Lung (tissue), 17 donors: ENCODE measurements at places on chromosomes 16 and 17. TPM values are rescaled to one million over a fixed set of nuclear protein-coding genes. Genes with fewer than 3 reads are reported as not detected.

DNA sequence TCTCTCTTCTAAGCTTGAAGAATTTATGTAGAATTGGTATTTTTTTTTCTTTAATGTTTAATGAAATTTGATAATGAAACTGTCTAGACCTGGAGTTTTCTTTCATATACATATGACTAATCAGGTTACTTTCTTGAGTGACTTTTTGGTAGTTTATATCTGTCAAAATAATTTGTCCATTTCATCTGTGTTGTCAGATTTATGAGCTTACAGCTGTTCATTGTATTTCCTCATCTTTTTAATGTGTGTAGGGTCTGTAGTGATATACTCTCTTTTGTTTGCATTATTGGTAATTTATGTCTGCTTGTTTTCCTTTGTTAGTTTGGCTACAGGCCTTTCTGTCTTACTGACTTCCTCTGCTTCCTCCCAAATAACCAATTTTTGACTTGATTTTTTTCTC is 55.7 kb downstream of the TAOK1 start:
- DNase-seq = no peak

DNA sequence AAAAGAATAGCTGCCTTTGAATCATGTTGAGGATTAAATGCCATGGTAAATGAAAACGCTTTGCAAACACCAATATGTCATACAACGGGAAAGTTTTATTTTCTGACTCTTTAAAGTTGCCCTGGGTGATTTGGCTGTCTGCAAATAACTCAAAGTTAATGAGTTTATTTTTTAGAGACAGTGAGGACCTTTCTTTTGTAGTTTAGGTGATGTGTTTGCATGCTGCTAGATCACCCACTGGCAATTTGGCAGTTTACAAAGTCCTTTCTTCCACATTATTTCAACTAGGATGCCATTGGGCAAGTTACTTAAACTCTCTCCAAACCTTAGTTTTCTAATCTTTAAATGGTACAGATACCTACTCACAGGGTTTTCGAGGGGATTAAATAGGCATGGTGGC is 37.8 kb downstream of the GDE1 start:
- no peak for DNase-seq

DNA sequence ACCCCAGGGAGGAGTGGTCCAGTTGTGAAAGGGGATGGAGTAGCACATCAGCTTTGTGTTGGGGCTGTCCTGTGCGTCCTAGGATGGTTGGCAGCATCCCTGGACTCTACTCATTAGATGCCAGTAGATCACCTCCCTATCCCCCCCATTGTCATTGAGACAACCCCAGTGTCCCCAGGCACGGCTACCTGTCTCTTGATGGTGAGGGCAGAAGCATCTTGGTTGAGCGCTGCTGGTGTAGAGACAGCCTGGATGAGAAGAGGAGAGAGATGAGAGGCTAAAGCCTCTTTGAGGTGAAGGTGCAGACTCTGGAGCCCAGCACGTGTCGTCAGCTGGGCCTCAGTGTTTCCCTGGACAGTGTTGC is 55.4 kb downstream of the TNFRSF13B start:
- no peak for DNase-seq

- no peak for DNase-seq
These were observed 116.7 kb downstream of the CCDC182 start for GRCh38 chr17:57628421-57628820.

DNA sequence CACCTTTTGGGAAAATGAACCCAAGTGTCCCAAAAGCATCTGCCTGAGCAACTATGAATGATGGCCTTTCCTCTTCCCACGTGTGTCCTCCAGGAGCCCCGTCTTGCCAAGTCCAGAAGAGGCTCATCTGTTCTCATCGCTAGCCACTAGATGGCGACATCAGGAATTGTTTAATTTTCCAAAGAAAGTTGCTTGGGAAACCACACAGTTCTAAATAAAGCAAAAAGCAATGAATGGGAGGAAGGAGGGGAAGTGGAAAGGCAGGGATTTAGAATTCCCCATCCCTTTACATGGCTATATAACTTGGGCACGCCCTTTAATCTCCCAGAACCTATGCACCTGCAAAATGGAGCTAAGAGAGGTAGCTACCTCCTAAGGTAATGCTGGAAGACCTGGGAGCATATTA is 9.0 kb upstream of the CDH5 start:
- DNase-seq = peak; percentile 96

SLC13A2 gene
- 0.15 TPM for total RNA-seq

GRCh38 chr16:30010844-30011713 is at the start of gene DOC2A:
TSS of gene DOC2A (minus strand) at chr16:30011027. CDS start at chr16:30010222, 805 bp downstream.
- no peak for DNase-seq

DNA sequence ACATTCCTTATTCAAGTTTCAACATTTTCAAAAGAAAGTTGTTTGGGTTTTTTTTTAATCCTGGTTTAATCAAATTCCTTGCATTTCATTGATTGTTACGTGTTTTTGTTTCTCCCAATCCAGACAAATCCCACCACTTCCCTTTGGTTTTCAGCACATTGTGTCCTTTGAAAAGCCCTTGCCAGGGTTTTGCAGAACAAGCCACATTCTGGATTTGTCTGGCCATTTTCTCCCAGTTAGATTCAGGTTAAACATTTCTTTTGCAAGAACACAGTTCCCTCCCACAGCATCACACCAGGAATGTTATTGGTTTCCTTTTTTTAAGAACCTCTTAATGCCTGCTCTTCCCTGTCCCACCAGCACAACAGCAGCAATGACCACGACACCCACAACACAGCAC is 278.0 kb upstream of the SALL1 start:
- no peak for DNase-seq

CLEC19A gene
- total RNA-seq = not detected

ITGA2B gene
- 2.1 TPM for total RNA-seq

NPIPB6 gene
- 6.1 TPM for total RNA-seq

GRCh38 chr16:70432723-70433457 is 6.0 kb downstream of the ST3GAL2 start:
- DNase-seq = peak; percentile 44

GRCh38 chr16:21088646-21089538 is 61.8 kb downstream of the DNAH3 start:
- DNase-seq = no peak

DNA sequence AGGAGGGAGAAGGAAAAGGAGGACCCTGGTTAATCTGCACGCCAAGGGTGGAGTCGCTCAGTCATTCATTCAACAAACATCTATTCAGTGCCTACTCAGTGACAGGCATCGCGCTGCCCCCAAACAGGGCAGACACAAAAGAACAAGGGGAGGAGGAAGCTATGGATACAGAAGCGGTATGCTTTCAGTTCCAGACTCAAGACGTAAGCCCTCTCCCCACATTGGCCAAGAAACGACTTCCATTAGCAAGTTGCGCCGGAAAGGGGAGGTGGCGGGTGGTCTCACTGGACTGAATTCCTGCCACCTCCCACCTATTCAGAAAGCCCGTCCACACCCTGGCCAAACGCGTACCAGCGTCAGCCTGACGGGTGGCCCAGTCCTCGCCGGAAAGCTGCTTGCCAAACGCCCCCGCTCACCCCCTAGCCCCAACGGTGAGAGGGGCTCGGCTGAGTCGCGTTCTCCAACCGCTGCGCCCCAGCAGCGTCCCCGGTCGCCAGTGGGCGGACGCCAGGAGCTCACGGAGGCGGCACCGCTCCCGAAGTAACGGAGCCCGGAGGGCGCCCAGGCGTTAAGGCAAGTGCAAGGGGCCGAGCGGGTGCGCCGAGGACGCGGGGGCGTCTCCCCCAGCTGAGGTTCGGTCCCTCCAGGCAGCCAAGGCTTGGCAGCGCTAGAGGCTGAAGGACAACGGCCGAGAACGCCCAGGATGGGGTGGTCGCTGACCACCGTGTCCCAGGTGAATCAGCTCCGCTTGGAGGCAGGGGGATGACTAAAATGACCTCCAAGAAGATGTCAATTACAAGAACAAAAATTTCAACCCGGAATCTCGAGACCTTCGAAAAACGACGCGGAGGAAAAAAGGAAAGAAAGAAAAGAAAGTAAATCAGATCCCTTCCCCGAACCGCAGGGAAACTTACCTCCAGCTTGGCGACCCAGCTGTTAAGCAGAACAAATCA is 470.7 kb downstream of the SOX9 start:
- no peak for DNase-seq

CCR7 gene
- 1.8 TPM for total RNA-seq

DNA sequence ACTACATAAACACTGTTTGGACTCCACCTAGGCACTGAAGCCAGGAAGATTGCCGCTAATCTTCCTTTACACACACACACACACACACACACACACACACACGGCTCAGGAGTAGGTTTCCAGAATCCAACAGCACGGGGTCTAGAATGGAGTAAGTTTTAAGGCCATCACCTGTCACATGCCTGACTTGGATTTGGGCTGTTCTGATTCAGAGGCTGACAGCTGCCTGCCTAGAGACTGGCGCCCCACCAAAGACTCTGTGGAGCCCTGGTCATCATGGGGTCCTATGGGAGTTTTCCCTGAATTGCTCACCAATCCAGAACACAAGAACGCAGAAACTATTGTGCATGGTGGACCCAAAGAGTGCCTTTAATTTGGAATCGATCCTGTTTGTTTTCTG is 10.9 kb downstream of the CDRT4 start:
- DNase-seq = no peak

MCRIP1 gene
- 47.6 TPM for total RNA-seq

- peak; percentile 90 for DNase-seq
These were observed 139.4 kb upstream of the TBX2 start for GRCh38 chr17:61260071-61260797.

KRTAP17-1 gene
- total RNA-seq = not detected

GHDC gene
- total RNA-seq = 17.2 TPM

DNA sequence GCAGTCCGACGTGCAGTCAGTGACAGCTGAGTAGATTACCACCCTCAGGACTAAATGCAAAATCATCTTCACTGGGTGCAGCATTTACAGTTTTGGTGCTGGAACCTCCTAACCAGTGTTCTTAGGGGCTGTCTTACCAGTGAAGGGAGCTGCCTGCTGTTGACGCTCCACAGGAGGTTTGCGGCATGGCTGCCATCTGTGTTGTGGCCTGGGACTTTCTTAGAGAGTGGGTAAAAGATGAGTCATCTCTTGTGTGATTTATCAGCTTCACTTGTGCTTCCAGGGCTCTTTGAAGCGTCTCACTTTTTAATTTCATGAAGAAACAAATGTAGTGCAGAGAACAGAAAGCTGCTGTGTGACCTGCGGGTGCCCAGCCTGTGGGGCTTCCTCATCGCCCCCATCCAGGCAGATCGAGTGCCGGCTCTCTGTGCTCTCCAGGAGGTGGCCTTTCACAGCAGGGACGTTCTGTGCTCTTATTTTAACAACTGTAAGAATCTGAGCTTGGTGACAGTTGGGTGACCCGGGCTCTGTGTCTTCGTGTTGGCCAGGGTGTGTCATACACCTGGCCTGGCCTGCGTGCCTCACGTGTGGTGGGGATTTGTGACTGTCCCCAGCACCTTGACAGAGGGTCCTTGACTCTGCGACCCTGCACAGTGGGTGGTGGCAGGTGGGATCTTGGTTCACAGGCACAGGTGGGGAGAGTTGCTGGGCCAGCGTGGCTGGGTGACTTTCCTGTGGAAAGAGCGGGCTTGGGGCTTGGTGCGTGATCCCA is 24.3 kb upstream of the ZNF750 start:
- no peak for DNase-seq

DNA sequence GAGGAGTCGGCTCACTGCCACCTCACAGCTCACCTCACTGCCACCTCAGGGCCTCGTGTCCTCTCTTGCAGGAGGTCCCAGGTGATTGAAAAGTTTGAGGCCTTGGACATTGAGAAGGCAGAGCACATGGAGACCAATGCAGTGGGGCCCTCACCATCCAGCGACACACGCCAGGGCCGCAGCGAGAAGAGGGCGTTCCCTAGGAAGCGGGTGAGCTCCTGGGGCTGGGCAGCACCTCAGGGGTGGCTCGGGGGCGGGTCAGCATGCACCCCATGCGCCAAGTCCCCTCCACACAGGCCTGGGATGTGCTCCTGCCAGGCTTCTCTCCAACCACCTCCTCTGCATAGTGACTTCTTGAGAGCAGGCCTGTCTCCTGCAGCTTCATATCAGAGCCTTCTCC is 63.6 kb downstream of the PLD6 start:
- DNase-seq = no peak

PRSS33 gene
- not detected for total RNA-seq

MSLN gene
- 98.8 TPM for total RNA-seq

LITAFD gene
- total RNA-seq = not detected

DNA sequence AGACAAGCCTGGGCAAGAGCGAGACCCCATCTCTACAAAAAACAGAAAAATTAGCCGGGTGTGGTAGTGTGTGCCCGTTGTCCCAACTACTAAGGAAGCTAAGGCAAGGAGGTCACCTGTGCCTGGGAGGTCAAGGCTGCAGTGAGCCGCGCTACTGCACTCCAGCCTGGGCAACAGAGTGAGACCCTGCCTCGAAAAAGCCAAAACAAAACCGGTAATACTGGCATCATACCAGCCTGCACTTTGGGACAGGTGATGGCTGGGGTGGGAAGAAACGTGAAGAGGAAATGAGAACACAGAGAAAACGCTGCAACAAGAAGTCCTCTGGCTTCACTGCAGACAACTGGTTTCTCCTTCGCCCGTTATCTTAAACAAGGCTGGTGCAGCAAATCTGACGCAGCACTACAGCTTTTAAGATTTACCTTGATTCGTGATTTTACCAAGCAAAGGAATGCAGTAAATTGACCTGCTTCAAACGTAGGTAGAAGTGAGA is 725 bp upstream of the CASC3 start:
- no peak for DNase-seq

DNA sequence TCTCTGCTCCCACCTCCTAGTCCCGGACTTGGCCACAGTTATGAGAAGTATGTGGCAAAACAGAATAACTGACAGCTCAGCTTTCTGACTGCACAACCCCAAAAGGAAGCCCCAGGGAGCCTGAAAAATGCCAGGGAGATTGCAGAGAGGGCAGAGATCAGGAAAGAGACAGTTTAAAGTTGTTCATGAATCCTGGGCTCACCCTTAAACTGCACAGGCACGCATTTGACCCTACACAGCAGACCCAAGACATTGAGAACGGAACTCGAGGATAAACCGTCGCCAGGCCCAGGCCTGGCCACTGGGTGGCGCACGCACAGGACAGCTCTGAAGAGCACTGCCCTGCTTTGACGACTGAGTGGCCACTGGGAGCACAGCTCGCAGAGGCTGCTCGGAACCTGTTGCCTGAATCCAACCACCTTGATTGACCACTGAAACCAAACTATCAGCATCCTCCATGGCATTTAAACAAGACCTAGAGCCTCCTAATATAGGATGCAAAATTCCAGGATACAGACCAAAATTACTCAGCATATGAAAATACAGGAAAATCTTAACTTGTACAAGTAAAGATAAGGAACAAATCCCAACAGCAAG is 114.0 kb downstream of the C16orf95 start:
- DNase-seq = peak; percentile 71

- DNase-seq = no peak
These were observed 168.9 kb upstream of the MAF start for GRCh38 chr16:79769270-79769927.

TPPP3 gene
- total RNA-seq = 183 TPM

RGS11 gene
- total RNA-seq = 3.9 TPM
